ENCODE measurements at places on chromosomes 1 and 21.

DNA sequence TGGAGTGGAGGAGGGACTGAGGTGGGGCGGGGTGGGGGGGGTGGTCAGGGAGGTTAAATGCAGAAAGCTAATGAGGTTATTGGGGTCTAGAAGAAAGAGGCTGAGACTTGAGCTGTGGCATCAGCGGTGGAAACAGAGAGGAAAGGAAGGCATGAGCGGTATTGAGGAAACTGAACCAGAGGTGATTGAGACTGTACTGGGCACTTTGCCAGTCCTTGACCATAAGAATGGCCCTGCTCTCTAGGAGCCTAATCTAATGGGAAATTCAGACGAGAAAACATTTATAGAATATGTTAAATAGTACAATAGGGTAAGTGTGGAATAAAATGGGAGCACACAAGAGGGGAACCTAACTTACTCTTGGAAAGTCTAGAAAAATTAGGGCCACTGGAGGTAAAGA is 23.7 kb downstream of the SLC44A3 start:
- no peak for DNase-seq

DNA sequence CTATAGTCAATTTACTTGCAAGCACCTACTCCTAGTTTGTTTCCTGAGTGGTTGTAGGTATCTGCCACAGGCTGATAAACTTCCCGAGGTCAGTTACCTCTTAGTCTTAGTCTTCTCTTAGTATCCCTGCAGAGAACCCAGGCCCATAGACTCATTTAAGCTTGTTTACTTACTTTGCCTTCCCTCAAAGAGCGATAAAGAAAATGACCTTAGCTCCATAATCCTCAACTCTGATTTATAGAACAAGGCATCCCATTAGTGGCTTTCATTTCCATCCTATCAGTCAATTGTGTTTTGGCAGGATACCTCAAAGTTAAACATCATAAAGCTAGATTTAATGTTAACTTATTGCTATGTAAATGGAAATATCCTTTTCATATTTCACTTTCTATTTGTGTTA is 119.7 kb downstream of the UCHL5 start:
- DNase-seq, result no peak

DNA sequence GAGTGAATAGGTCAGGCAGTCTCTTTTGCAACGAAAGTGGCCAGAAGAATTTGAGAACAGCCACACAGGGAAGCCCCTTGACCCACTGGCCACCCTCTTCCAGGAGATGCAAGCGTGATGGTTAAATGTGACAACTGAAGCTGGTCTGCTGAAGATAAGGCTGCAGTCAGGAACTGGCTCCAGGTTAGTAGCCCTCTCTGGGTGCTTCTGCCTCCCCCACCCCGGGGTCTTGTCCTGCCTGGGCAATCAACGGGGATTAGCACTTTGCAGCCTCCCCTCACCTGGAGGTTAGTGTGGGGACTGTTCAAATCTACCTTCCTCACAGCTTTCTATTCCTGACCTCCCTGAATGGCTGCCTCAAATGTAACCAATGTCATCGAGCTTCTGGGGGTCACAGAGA is 125.9 kb downstream of the PLXNA2 start:
- no peak for DNase-seq

- DNase-seq, result no peak
Observed at GRCh38 chr1:70778934-70779333, 268.7 kb downstream of the PTGER3 start.

DNA sequence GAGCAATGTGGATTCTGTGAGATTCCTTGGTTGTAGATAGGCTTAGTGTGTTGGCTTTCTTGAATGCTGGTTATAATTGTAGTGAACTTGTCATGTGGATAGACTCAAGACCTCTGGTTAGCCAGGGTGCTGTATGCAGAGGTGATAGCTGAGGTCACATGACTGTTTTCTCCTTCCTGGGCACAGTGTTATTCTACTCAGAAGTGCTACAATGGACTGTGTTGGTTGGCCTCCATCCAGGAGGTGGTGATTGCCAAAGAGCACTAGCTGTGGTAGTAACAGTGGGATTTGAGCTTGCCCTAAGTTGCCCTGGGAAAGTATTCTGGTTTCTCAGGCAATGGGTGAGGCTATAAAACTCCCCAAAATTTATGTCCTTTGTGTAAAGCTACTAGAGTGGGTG is 71.6 kb downstream of the SH3BGR start:
- no peak for DNase-seq

GRCh38 chr1:67601955-67602354 is 83.0 kb upstream of the GADD45A start:
- no peak for DNase-seq

DNA sequence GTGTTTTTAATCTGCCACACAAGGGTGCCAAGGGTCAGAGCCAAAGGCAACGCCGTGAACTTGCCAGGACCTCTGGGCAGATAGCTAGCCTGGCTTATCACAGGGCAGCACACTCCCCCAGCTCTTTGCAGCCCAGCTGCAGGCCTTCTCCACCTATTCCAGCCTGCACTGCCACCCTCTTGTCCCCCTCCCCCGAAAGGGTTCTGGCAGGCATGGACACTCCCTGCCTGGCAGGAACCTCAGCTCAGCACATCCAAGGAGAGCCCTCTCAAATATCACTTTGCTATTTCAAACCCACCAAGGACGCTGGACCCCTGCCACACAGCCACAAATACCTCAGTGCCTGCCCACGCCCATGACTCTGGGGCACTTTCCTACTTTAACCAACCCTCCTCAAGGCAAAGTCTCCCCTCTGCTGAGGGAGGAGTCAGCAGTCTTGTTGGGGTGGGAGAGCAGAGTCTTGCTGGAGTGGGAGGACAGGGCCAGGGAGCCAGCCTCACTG is 9.1 kb downstream of the SSBP3 start:
- DNase-seq, result no peak

GRCh38 chr1:52967666-52968065 is 40.6 kb downstream of the SCP2 start:
- no peak for DNase-seq

DNA sequence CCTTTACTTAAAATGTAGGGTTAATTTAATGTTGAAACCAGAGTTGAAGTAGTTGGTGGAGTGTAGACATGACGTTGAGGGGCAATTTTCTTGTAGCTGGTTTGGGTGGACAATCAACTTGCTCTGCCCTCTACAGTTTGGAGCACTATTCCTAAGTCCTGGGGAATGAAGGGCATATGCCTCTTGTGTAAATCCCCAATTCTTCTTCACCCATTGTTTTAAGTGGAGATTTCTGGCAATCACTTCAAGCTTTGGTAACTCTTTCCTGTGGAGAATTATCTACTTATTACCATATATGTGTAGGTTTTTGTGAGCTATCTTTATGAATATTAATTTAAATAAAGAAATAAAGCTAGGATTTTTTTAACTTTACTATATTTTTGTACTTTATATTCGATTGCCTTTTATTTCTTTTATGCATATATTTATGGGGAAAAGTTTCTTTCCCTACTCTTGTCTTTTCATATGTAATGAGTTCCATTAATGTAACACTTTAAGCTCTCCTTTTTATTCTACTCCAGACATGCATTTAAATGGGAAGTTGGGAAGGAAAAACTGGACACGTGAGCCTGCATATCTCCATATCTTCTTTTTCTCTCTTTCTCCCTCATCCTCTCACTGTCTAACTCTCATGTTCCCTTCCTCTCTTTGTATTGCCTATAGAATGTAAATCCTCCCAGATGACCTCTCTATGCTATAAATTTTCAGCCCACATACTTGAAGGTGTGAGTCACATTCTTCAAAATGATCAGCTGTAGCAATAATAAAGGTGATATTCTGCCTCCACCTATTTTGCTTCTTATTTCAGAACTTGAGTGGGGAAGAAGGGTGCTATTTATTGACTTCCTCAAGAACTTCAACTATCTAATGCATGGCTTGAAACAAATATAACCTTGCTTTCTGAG is 276.7 kb downstream of the PTPRC start:
- no peak for DNase-seq

DNA sequence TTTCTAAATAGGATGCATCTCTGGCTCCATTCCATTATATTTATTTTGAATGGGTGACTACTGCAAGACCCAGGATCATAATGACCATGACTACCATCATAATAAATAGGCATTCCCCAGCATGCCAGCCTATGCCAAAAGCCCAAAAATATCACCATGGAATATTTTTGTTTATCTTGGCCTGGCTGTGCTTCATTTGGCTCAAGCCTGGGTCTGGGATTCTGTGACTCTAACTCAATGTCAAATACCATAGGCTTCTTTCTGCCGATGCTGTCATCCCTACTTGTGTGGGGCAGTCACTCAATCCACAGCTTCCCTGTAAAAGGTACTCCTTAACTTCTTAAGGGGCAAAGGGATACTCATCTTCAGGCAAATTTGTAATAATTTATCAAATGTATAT is 66.6 kb downstream of the DIRAS3 start:
- DNase-seq, result no peak

DNA sequence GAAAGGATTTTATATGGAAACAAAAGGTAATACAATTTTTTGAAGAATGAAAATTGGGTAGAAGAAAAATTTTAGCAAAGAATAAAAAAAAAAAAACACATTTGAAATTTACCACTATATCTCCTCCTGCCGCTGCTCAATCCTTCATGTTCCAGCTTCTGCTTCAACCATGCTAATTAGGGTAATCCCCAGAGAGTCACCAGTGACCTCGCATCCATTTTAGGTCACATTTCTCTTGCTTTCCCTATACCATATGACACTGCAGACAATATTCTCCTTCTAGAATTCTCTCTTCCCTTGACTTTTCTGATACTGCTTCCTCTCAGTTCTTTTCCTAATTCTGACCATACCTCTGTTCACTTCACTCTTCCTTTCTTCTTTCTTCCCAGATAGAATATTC is 237.1 kb downstream of the USH2A start:
- DNase-seq, result no peak

DNA sequence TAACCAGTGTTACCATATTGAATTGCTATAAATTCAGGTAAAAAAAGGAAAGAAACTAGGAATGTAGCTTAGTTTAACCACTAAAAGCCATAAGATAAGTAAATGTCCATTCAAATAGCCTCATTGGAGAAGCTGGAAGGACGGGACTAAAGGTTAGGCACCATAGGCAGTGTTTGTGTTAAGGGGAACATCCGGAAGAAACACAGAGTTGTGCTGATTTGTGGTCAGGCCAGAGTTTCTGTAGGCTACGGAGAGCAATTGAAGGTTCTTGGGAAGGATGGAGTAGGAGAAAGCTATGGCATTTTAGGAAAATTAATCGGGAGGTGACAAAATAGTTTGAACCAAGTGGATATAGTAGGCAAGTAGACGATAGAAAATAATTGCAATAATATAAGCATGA is 1.3 kb upstream of the KCNJ10 start:
- DNase-seq, result no peak

GRCh38 chr21:44734841-44735240 is 23.5 kb upstream of the TSPEAR start:
- DNase-seq, result no peak

DNA sequence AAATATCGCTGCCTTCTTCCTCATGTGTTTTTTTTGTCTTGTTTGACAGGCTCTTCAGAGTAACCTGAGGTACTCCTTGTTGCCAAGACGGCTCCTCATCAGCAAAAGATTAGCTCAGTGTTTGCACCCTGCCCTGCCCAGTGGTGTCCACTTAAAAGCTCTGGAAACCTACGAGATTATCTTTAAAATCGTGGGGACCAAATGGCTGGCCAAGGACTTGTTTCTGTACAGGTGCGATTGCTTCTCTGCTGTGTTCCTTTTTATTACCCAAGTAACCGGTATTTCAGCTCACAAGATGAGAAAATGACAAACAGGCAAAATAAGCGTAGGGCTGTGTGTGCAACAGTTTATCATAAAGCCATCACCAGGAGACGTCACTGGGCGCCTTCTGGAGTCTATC is 42.4 kb downstream of the DOP1B start:
- no peak for DNase-seq

DNA sequence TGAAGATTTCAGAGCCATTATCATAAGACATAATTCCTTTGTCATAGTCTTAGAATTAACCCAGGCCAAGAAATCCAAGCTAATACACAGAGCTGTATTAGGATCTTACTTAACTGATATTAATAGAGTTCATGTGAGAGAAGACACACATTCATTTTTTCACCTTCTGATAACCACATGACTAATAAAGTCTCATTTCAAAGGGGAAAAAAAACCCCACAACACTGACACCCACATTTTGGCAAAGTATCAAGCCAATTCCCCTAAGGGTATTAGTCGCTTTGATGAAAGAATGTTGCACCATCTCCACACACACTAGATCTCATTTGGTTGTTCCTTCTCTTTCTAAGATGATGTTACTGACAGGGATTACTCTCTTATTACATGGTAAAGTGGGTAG is 344.4 kb upstream of the ESRRG start:
- DNase-seq, result no peak

DNA sequence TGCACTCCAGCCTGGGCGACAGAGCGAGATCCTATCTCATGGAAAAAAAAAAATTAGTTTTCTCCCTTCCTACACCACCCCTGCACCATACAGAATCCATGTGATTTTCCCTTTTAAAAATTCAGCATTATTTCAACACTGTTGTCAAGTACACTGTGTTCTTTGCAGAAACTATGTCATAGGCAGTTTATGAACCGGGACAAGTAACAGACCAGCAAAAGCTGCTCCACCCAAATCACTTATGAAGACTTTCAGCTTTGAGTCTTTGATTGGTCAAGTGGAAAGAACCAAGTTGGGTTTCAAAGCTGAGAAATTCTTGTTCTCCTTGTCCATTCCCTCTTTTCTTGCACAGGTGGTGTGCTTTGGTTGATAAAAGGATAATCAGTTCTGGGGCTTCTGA is 173.0 kb downstream of the CDC7 start:
- no peak for DNase-seq

- no peak for DNase-seq
Observed at GRCh38 chr1:228668553-228669241, 66.6 kb upstream of the RHOU start.

DNA sequence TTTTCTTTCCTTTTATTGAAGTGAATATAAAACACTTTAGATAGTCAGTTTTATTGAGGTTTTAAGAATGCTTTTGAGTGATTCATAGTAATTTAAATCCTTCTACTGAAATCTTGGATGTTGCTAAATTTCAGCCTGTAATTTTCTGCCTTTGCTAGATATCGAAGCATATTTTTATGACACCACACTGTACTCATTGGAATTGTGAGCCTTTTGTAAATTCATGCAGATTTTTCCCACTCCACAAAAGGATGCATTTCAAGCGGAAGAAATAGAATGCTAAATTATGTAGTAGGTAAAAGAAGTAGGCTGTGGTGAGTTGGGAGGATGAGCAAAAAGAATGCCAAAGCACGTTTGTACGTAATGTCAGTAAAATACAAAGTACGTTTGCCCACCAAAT is 13.8 kb downstream of the SNX7 start:
- no peak for DNase-seq

GRCh38 chr1:68140536-68140935 is 90.1 kb upstream of the DIRAS3 start:
- DNase-seq, result no peak

Data from caudate nucleus (tissue), 63 donors.